RPMI7951 (cell line): ENCODE measurements at places on chromosomes 5 and 9.

DNA sequence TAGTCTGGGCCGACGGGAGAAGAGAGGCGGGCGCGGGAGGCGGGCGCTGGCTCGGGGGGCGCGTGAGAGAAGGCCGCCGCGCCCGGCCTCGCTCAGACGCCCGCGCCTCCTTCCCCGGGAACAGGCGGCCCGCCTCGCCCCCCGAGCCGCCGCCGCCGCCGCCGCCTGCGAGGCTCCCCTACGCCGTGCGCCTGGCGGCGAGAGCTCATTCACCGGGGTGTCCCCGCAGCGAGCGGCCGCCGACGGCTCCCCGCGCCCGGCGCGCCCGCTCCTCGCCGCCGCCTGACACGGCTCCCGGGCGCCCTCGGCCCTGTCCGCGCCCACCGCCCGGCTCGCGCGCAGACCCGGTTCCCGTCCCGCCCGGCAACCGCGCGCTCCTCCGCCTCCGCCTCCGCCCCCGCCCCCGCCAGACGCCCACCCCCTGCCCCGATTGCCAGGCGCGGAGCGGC, at the start of gene GNAQ:
TSS of gene GNAQ (minus strand) at position 368 of the 449 bp plus-strand sequence. CDS start 576 bp downstream, outside the sequence.
- no peak for DNase-seq

DNA sequence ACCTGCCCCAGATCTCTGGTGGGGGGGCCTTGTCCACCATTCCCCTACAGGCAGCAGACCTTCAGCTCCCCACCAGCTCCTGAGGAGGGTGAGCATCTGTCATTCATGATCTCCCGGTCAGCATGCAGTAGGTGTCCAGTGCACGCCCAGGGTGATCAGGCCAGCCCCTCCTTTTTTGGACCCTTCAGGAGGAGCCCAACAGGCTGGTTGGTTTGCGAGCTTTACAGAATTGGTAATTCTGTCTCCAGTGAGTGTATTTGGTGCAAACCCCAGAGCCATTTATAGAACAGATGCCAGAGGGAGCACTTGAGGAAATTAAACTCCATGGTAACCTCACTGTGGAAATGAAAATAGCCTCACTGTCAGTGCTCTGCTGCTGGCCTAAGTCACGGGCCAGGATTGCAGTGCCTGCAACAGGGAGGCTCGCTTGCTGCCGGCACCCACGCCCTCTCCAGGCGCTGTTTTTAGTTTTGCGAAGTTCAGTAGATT, 23.4 kb downstream of the WNK2 start:
- peak; percentile 20 for DNase-seq

DNA sequence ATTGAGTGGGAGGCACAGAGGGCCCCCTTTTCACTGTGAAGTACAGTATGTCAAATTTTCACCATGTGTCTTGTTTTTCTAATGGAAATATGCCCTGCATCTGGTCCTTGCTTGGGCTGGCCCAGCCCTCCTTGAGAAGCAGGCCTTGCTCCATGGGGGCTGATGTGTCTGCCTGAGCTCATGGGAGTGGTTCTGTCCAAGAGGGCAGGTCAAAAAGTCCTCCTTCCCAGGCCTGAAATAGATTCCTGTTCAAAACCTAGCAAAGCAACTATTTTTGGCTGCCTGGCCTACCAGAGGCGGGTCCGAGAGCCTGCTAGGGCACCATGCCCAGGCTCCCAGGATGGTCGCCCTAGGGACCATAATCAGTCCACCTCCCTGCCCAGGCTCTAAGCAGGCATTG, 40.5 kb upstream of the NEURL1B start:
- DNase-seq = no peak

- no peak for DNase-seq
Observed at GRCh38 chr9:133251773-133252172, 23.2 kb downstream of the ABO start.

GRCh38 chr5:139341187-139341688, 416 bp upstream of the PAIP2 start:
- no peak for DNase-seq

DNA sequence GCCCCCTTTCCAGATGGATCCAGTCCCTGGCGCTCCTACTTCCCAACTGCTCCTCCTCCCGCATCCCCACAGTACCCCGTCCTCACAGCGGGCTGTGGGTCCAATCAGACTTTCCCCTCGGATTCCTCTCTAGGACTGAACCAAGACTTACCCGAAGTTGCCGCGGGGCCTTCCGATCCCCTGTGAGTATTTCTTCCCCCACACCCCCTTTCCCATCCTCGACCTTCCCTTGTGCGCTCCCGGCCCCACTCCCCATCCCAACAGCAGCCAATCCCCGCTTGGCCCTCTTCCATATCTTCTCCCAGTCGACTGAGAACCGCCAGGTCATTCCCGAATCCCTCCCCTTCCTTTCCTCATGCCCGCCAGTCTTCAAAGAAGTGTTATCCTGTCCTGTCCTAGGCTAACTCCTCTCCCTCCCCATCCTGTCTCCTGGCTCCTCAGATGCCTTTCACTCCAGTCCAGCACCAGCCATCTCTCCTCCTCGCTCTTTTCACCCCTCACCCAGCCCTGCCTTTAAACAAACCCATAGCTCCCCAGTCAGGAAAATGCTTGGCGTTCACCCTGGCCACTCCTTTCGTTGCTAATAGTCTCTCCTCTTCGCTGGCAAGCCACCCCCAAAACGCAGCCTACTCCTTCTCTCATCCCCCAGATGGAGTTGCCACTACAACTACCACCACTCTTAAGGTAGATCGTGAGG, 646 bp downstream of the SWI5 start:
- DNase-seq = peak; percentile 31

DNA sequence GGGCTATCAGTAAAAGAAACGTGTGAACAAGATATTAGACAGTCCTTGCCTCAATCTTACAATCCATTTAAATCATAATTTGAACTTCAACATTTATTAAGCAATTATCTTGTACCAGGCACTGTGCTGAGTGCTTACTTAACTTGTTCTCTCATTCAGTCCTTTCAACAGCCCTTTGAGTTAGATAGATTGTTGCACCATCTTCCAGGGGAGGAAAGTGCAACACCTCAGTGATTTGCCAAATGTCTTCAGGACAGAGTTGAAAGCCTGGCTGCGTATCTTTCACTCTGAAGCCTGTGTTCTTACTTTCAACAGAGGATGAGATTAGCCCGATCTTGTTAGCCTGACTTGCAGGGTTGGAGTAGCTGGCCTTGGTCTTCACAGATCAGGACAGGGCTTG, 34.2 kb upstream of the SUB1 start:
- no peak for DNase-seq

DNA sequence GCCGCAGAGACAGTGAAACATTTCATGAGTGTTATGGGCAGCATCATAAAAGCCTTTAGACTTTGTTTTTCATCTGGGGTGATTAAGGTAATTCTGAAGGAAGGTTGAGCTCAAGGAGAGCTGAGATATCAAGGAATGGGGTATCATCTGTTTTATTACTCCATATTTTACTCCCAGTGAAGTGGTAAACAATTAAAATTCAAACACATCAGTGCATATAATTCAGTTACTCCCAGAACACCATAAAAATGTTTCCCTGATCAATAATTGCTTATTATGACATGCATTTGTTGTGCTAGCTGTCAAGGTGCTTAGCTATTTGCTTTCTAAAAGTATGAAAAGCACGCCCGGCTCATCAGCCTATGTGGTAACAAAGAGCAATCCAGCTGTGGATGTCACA, 81.7 kb downstream of the DOCK8 start:
- no peak for DNase-seq

GRCh38 chr9:36980148-36980974, 53.7 kb downstream of the PAX5 start:
- no peak for DNase-seq

DNA sequence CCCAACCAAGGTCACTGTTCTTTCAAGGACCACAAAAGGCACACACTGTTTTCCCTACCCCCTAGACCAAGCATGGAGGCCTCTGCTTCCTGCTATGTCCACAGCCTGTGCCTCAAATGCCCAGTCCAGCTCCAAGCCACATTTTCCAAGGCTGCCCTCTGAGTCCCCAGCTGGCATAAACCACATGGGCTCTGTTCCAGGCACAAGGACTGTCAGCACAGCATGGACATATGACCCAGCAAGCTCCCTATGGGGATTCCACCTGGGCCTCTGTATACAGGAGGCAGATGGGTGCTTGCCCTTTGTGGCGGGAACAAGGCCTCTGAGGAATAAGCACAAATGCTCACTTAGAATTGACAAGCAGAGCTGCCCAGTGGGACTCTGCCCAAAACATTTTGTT, 115.2 kb downstream of the SPOCK1 start:
- no peak for DNase-seq

- no peak for DNase-seq
Observed at GRCh38 chr9:5892456-5893133, 1.9 kb downstream of the MLANA start.

DNA sequence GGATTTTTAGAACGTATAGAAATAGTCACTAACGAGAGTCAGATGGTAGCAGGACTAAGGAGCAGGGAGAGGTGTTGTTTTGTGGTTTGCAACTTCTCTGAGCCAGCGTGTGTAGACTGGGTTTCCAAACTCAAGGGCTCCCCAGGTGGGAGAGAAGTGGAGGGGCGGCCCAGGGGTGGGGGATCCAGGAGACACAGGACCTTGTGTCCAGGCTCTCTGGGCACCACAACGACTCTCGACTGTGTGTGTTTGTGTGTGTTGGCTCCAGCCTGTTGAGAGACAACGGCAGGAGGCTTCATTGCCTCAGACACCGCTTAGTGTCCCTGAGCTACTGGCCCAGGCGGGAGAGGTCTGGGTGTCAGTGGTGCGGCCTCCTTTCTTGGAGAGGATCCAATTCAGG, 934 bp upstream of the FCN1 start:
- DNase-seq = no peak

GRCh38 chr5:53076014-53076583, 33.5 kb downstream of the MOCS2 start:
- no peak for DNase-seq

GRCh38 chr9:121897140-121897539, 196.0 kb downstream of the TTLL11 start:
- DNase-seq = no peak

DNA sequence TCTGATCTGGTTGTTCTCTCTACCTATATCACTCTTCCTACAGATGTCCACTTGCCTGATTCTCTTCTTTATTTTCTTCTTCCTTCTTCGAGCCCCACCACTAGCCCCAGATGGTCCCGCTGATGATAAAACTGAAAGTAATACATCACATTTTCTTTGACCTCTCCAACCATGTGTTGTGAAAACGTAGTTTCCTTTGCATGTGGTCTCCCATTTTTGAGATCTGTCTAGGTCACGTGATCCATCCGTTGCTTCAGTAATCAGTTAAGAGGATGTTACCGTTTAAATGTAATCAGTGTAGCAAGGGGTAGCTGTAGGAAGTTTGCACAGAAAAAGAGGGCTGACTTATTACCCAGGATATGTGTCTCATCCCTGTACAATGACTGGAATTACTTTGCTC, 426.3 kb upstream of the TLE4 start:
- peak; percentile 8 for DNase-seq

GRCh38 chr9:134192311-134192950, 28.1 kb upstream of the RNU6ATAC start:
- DNase-seq = no peak

- no peak for DNase-seq
Observed at GRCh38 chr5:37121027-37121426, 128.1 kb downstream of the CPLANE1 start.

- DNase-seq = no peak
Observed at GRCh38 chr5:14505310-14506139, 76.1 kb upstream of the OTULINL start.

- DNase-seq = no peak
Observed at GRCh38 chr9:106560540-106560939, 302.4 kb upstream of the ZNF462 start.

DNA sequence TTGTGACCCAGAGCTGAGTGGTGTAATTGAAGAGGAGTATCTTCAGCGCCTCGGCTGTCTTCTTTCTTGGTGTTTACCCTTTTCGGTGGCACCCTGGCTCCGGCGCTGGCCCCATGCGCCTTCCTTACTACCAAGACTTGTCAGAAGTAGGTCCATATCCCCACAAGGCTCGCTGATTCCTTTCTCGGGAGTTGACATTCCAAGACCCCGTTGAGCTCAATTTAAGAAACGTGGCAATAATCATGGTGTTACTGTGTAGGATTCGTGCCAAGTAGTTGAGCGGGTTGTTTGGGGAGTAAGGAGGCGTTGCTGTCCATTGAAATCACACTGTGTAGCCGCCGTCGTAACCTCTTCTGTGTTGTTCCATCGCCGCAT, 795 bp downstream of the NDUFAF2 start:
- peak; percentile 49 for DNase-seq

DNA sequence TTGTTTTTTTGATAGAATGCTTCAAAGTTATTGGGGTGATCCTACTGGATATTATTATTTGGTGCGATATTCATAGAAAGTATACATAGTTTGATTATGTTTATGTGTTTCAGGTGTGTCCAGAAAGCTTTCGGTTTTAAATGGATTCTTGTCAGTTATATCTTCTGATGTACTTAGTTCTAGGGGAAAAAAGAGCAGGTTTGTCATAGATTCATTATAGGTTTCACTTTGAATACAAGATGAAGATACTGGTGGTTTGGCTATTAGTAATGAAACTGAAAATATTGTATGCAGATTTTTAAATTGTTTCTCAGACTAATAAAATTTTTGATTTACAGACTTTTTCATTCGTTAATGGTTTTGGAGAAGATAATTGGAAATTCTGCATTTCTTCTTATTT, 98.9 kb downstream of the MAN2A1 start:
- DNase-seq = no peak

DNA sequence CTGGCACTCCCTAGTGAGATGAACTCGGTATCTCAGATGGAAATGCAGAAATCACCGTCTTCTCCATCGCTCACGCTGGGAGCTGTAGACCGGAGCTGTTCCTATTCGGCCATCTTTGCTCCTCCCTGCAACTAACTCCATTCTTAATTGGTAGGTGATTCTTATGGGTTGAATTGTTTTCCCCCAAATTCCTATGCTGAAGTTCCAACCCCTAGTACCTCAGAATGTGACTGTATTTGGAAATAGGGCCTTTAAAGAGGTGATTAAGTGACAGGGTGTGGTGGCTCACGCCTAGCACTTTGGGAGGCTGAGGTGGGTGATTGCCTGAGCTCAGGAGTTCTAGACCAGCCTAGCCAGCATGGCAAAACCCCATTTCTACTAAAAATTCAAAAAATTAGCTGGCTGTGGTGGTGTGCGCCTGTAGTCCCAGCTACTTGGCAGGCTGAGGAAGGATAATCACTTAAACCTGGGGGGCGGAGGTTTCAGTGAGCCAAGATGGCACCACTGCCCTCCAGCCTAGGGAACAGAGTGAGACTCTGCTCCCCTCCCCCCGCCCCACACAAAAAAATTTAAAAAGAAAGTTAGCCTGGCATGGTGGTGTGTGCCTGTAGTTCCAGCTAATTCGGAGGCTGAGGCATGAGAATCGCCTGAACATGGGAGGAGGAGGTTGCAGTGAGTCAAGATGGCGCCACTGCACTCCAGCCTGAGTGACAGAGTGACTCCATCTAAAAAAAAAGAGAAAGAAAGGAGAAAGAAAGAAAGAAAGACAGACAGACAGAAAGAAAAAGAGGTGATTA, 25.2 kb upstream of the FOCAD start:
- DNase-seq = peak; percentile 28

DNA sequence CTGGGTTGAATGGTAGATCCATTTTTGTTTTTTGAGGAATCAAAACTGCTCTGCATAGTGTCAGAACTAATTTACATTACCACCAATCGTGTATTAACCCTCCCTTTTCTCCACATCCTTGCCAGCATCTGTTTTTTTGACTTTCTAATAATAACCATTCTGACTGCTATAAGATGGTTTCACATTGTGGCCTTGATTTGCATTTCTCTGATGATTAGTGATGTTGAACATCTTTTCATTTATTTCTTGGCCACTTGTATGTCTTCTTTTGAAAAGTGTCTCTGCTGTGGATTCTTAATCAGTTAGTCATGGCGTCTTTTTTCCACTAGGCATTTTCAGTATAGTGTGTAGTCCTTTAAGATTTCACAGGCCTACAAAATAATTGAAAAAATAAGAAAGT, 2144.3 kb upstream of the C9orf72 start:
- no peak for DNase-seq

GRCh38 chr9:106557996-106558667, 304.8 kb upstream of the ZNF462 start:
- DNase-seq = no peak
